Endodermal cell (in vitro differentiated cells): ENCODE measurements at places on chromosomes 2 and 18. TPM values are rescaled to one million over a fixed set of nuclear protein-coding genes. Genes with fewer than 3 reads are reported as not detected.
A peak's percentile ranks its signal among the peaks of the same experiment; 100 is the strongest.

Gene MOGAT1
- total RNA-seq: 0.38 TPM in 1 of 3 replicates, not detected in the others

Gene CSRNP3
- total RNA-seq: 8.3 and 8.5 TPM in 2 replicates

Gene ASB18
- not detected in 3 replicates for total RNA-seq

Gene DOK6
- 5.9 to 8.1 TPM (median 7.7 TPM) in 3 replicates for total RNA-seq

Gene SP5
- total RNA-seq: 81.0 and 103 TPM in 2 replicates

Gene CIDEA
- total RNA-seq: not detected in 3 replicates

Gene AGFG1
- total RNA-seq: 87.1 and 90.3 TPM in 2 replicates

- H3K27ac ChIP-seq: no peak overlapping the region
- no peaks in the 10 kb centered on the region for H3K27me3 ChIP-seq
- no peaks in the 10 kb centered on the region for H3K36me3 ChIP-seq
- H3K4me3 ChIP-seq: peak overlapping the region; percentile 72
- H3K4me1 ChIP-seq: peaks cover 12% of the 10 kb centered on the region
- DNase-seq: no peak
Measured at GRCh38 chr2:156473445-156473844, 37.3 kb downstream of the GPD2 start.

GRCh38 chr2:196099916-196100315, 31.3 kb upstream of the DNAH7 start:
- DNase-seq: no peak
- no peaks in the 10 kb centered on the region for H3K36me3 ChIP-seq
- no peaks in the 10 kb centered on the region for H3K4me1 ChIP-seq
- no peaks in the 10 kb centered on the region for H3K27me3 ChIP-seq
- no peak overlapping the region for H3K4me3 ChIP-seq

- no peak for DNase-seq
- no peaks in the 10 kb centered on the region for H3K27me3 ChIP-seq
- no peak overlapping the region for H3K27ac ChIP-seq
Measured at GRCh38 chr18:27378431-27379095, 193.5 kb upstream of the CHST9 start.

DNA sequence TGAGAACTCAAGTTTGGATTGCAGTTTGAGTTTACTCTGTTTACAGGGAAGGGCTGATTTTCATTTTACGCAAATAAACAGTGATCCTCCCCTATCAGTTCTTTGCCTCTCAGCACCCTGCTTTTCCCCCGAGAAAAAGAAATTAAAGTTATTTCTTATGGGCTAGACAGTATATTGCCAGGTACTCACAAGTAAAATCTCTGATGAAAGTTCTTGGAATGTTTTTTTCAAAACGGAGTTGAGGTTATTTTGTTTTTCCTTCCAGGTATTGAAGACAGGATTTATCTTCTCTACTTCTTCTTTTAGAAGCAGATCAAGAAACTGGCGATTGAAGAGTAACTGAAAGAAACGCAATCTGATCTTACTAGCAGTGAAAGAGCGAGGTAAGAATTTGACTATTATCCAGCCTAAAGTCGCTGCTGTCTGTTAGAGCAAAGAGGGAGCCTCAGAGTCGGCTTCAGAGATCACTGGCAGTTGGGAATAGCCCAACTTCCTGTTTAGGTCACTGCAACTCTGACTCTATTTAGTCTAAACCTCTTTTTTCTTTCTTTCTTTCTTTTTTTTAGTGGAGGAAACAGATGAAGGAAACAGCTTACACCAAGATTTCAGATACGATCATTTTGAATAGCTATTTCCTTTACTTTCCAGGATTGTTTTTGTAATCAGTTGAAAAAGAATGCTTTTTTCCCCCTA, at the start of gene TFPI:
Gene TFPI, minus strand, starts transcription at position 425 of the 693 bp plus-strand sequence. CDS start 50,667 bp downstream, outside the sequence.
- H3K27ac ChIP-seq: peak within 1 kb of the TSS; percentile 56

DNA sequence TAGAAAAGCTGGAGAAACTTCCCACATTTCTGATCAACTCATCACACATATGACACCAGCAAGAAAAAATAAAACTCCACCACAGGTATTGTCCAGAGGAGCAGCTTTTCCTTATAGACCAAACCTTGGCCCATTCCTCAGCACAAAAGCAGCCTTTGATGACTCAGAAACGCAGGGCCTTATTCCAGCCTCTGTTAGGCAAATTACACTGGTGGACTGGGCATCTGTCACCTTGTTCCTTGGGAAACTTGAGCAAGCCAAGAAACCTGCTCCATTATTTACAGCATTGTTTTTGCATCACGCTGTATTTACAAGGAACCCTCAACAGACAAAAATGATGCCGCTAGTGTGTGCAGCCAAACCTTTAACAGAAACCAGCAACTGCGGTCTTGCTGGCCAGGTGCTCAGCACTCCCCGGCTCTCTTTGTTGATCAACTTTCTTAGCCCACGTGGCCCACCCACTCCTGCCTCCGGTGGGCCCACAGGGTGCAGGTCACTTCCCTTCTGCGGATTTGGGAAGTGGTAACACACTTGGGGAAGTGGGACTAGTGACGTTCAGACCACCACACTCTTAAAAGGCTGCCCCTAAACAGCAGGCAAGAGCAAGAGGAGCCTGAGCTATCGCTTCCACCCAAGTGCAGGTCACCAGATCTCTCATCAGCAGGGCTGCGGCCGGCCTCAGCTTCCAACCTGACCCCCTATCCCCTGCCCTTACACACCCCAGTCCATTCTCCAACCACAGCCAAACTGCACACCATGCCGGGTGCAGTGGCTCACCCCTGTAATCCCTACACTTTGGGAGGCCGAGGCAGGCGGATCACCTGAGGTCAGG, 1.5 kb downstream of the AP1S3 start:
- no peak overlapping the region for H3K4me3 ChIP-seq
- no peak for DNase-seq
- H3K36me3 ChIP-seq: no peaks in the 10 kb centered on the region
- no peaks in the 10 kb centered on the region for H3K4me1 ChIP-seq

DNA sequence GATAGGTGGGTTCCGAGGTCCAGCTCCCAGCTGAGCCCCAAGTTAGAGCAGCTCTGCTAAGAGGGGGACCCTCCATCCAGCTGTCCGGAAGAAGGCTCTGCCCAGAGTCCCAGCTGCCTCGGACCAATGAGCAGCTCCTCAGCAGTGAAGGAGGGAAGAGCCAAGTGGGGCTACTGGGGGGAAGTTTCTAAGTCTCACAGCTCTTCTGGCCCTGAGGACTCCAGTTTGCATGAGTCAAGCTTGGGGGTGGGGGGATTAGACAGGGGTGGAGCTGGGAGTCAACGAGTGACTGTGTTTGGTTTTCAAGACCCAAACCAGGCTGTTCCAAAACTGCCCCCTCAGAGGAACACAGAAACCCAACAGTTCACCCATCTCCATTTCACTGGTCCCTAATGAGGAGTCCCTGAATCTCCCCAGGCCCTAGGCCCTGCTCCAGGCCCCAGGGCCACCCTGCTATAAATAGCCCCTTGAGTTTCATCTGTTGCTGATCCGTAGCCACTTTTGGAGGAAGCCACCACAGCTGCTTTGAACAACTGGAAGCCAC, 100.9 kb downstream of the TNS1 start:
- no peak for DNase-seq
- H3K36me3 ChIP-seq: no peaks in the 10 kb centered on the region
- H3K27me3 ChIP-seq: no peaks in the 10 kb centered on the region
- peaks cover 3% of the 10 kb centered on the region for H3K4me1 ChIP-seq
- no peak overlapping the region for H3K4me3 ChIP-seq

GRCh38 chr18:48715711-48716361, 177.0 kb downstream of the CTIF start:
- no peaks in the 10 kb centered on the region for H3K27me3 ChIP-seq
- no peak overlapping the region for H3K27ac ChIP-seq
- peaks cover 19% of the 10 kb centered on the region for H3K36me3 ChIP-seq
- DNase-seq: no peak
- H3K4me3 ChIP-seq: peak overlapping the region; percentile 51

DNA sequence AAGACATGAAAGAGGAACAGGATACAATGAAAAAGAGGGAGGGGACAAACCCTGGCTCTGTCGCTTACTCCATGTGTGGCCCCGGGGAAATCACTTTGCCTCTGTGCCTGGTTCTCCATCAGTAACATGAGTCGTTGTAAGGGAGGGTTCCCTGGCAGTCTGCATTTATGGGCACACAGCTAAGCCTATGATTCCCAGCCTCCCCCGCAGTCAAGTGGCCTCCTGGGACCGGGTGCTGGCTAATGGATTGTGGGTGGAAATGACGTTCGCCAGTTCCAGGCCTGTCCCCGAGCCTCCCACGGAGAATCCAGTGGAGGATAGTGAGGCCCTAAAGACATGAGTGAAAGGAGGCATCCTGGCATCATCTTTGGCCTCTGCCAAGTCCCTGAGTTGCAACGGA, 42.7 kb downstream of the SFXN5 start:
- H3K36me3 ChIP-seq: peaks cover 8% of the 10 kb centered on the region
- no peak overlapping the region for H3K4me3 ChIP-seq
- DNase-seq: no peak
- no peak overlapping the region for H3K27ac ChIP-seq
- no peaks in the 10 kb centered on the region for H3K4me1 ChIP-seq
- H3K27me3 ChIP-seq: no peaks in the 10 kb centered on the region

GRCh38 chr2:3270095-3270478, 107.5 kb downstream of the EIPR1 start:
- no peak for DNase-seq
- H3K36me3 ChIP-seq: no peaks in the 10 kb centered on the region
- H3K4me1 ChIP-seq: peaks cover 18% of the 10 kb centered on the region
- H3K27ac ChIP-seq: no peak overlapping the region
- no peaks in the 10 kb centered on the region for H3K27me3 ChIP-seq
- no peak overlapping the region for H3K4me3 ChIP-seq

- H3K27me3 ChIP-seq: no peaks in the 10 kb centered on the region
- H3K27ac ChIP-seq: no peak overlapping the region
- no peaks in the 10 kb centered on the region for H3K4me1 ChIP-seq
- no peak for DNase-seq
- H3K36me3 ChIP-seq: no peaks in the 10 kb centered on the region
Measured at GRCh38 chr2:126788113-126788512, 110.6 kb upstream of the TEX51 start.

- no peak overlapping the region for H3K4me3 ChIP-seq
- H3K36me3 ChIP-seq: no peaks in the 10 kb centered on the region
- H3K4me1 ChIP-seq: no peaks in the 10 kb centered on the region
- DNase-seq: no peak
Measured at GRCh38 chr18:79650959-79651358, 28.6 kb upstream of the CTDP1 start.

DNA sequence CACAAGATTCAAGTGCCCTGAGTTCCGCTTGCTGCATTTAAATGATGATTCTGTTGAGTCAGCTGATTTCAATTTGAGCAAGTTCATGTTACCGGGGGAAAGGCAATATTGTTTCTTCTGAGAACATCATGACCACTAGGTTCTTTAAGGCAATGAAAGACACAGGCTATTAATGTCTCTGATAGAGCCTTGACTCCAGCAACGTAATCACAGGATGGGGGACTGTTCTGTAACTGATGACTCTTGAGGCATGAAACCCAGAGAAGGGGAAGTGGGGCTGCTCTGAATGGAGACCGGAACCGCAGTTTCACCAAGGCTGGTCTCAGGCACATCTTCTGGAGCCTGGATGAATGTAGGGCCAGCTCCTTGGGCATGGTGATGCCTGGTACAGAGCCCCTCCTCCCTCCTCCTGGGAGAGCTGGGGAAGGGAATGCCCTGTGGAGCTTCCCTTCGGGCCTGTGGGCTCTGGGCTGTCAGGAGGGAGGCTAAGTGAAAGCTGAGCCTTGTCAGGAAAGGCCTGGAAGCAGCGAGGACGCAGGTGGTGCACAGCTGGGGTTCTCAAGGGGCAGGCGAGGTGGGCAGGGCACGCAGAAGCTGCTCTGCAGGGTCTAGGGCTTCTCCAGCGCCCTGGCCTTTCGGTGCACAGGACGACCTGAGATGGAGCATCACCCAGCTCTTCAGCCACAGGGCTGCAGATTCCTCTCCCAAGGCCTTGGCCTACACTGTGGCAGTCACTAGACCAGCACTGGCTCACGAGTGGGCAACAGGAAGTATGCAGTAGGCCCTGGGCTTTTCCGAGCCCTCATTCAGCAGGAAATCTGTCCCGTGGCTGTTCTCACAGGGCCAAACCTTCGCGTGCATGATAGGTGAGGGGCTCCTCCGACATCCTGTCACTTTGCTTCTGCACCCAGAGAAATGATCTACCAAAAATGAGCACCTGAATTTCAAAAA, 36.6 kb upstream of the PRLH start:
- H3K4me1 ChIP-seq: no peaks in the 10 kb centered on the region
- H3K4me3 ChIP-seq: no peak overlapping the region
- H3K27ac ChIP-seq: no peak overlapping the region
- DNase-seq: no peak
- no peaks in the 10 kb centered on the region for H3K27me3 ChIP-seq
- H3K36me3 ChIP-seq: no peaks in the 10 kb centered on the region

- no peak overlapping the region for H3K4me3 ChIP-seq
- no peaks in the 10 kb centered on the region for H3K4me1 ChIP-seq
- H3K27ac ChIP-seq: no peak overlapping the region
- no peaks in the 10 kb centered on the region for H3K36me3 ChIP-seq
- DNase-seq: no peak
Measured at GRCh38 chr18:43543236-43543635, 265.9 kb upstream of the SYT4 start.

DNA sequence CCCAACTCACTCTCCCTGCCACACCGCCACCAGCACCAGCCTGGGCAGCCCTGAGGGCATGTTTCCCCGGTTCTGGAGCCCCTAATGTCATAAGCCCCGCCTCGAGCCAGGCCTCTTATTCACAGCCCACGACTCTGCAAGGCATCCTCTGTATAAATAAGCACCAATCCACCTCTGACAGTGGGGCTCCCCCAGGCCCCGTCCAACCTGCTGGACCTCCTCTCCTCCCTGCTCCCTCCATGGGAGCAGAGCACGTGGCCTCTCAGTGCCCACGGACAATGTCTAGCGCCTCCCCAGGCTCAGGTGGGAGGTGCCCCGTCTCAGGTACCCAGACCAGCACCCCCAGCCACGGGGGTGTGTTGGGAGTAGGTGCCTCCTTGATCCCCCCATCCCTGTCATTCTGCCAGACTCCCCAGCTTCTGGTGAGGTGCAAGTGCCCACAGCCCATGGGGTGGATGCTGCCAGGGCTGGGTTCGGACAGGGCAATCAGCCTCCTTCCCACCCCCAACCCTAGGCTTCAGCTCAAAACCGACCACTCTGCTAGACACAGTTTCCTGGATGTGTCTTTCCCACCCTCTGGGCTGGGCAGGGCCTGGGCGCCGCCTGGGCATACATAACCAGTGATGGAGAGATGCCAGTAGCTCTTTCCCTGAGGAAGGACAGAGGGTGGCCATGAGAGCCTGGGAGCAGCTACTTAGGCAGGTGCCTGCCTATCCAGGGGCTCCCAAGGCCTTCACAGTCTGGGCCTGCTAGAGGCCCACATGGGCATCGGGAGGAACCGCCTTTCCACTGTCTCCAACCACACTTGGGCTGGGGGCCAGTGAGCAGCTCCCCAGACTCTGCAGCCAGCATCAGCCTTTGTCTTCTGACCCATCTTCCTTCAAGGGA, 1.6 kb upstream of the ADRA2B start:
- no peak overlapping the region for H3K4me3 ChIP-seq
- no peaks in the 10 kb centered on the region for H3K36me3 ChIP-seq
- H3K27me3 ChIP-seq: peaks cover 55% of the 10 kb centered on the region
- H3K4me1 ChIP-seq: no peaks in the 10 kb centered on the region
- no peak overlapping the region for H3K27ac ChIP-seq
- DNase-seq: no peak

GRCh38 chr2:184920451-184920965, 322.2 kb downstream of the ZNF804A start:
- no peaks in the 10 kb centered on the region for H3K27me3 ChIP-seq
- no peak overlapping the region for H3K4me3 ChIP-seq
- H3K36me3 ChIP-seq: no peaks in the 10 kb centered on the region
- H3K4me1 ChIP-seq: no peaks in the 10 kb centered on the region
- no peak overlapping the region for H3K27ac ChIP-seq
- no peak for DNase-seq
